Cortex of kidney (tissue), 1 donor: ENCODE measurements at places on chromosomes 6 and 20.

- no peak for DNase-seq
Observed at GRCh38 chr20:62777528-62777830, 18.8 kb upstream of the MRGBP start.

DNA sequence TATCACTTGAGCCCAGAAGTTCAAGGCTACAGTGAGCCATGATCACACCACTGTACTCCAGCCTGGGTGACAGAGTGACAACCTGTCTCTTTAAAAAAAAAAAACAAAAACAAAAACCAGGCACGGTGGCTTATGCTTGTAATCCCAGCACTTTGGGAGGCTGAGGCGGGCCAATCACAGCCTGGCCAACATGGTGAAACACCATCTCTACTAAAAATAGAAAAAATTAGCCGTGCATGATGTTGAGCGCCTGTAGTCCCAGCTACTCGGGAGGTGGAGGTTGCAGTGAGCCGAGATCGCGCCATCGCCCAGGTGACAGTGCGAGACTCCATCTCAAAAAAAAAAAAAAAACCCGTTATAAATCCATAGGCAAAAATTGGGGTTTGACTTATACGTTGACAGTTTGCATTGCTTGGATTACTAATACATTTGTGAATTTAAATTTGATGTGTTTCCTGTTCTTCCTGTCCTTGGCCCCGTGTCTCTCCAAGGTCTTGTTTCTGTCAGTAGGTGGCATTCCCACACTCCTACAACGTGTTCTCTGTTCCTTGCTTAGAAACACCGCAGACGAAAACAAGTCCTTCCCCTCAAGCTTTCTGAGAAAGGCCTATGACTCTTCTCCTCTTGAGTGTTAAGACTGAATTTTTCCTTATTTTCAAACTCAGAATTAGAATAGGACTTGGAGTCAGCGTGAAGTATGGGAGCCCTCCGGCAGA, 147.0 kb downstream of the DTNBP1 start:
- DNase-seq, result no peak

- DNase-seq, result no peak
Observed at GRCh38 chr6:16244869-16245451, 6.6 kb downstream of the GMPR start.

DNA sequence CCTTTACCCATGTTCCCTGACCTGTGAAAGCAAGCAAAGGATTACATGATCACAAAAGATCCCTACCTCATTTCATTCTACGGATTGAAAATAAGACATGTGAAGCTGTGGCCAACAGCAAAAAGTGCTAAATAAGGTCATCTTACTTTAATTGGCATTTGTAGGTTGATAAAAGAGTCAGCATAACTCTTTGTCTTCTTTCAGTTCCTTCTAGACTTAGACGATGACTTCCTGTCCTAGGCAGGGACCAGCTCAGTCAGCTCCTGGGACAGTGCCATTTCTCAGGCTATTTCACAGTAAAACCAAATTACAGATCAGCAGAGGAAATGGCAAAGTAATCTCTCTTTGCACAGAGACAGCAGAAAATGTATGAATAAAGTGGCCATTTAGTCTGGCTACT, 480.7 kb downstream of the RFPL4B start:
- no peak for DNase-seq

- DNase-seq, result no peak
Observed at GRCh38 chr6:98942263-98942803, 5.4 kb downstream of the FBXL4 start.

- DNase-seq, result no peak
Observed at GRCh38 chr20:32421290-32421689, 63.2 kb downstream of the ASXL1 start.

DNA sequence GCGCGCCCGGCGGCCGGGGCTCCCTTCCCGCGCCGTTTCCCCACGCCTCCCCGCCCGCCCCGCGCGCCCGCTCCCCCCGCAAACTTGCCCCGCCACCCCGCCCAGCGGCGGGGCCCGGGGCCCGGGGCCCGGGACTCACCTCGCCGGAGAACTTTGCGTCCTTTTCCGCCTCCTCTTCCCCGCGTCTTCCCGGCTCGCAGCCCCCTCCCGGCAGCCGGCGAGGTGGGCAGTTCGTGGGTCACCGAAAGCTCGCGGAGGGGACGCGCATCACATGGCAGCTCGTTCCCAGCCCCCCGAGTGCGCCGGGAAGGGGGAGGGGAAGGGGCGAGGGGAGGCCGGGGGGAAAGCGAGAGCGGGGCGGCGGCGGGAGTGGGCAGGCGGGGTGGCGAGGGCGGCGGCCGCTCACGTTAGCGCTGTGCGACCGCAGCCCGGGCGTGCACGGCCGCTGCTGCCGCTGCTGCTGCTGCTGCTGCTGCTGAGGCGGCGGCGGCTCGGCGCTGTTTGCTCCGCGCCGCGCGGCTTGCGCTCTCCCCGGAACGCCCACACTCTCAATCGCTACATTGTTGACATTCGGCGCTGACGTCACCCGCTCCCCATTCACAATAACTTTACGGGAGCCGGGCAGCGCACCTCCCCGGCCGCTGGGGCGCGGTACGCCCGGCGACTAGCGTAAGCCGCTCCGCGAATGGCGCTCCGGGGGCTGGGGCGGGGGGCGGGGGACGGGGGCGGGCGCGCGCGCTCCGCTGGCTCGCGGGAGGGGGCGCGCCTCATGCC, at the start of gene BACH2:
Gene BACH2, minus strand, starts transcription at position 503 of the 774 bp plus-strand sequence. CDS start 287,999 bp downstream, outside the sequence.
- no peak for DNase-seq

- no peak for DNase-seq
Observed at GRCh38 chr6:107292715-107293271, 166.6 kb downstream of the PDSS2 start.

- no peak for DNase-seq
Observed at GRCh38 chr6:147201885-147202515, 2.2 kb upstream of the STXBP5 start.

DNA sequence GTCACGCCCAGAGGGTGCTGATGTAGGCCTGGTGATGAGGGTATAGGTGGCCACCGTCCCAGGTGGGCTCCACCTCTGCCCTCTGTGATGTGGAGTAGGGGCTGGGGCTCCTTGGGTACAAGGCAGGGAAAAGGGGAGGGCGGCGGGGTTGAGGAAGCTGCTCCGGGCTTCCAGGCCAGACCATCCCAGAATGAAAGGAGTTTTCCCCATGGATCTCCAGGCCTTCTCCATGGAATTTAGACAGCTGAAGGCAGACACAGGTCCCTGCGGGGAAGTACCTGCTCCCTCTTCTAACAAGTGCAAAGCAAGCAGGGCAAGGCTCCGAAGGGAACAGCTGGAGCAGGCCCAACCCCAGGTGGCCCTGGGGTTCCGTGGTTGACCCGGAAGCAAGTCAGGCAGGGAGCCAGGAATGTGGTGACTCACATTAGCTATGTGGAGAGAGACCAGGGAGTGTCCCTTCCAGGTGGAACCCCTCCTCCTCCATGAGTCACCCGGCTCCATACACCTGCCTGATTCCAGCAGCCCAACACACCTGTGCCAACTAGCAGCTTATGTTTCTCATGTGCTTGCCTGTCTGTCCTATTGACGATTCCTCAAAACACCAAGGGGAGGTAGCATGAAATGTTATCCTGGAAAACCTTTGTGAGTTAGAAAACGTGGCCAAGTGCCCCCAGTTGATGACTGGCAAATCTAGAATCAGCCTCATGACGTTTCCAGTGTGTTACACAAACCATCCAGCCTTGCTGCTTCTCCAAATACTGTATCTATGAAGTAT, 59.7 kb upstream of the SNX9 start:
- no peak for DNase-seq

- no peak for DNase-seq
Observed at GRCh38 chr6:168676552-168677322, 235.8 kb downstream of the SMOC2 start.

DNA sequence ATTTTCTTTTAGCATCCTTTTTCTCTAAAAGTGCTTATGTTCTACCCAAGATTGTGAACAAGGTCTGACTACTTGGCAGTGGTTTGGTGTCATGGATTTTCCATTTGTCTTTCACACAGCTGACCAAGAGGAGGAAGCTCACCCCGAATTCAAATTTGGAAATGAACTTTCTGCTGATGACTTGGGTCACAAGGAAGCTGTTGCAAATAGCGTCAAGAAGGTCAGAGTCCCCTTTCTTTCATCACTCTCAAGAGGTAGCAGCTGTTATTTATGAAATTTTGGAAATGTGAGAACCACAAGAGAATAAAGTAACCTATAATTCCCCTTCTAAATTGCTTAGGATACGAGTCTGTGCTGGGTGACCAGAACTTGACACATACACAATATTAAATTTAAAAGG, 113.0 kb upstream of the LAMP5 start:
- no peak for DNase-seq

GRCh38 chr6:144372116-144372515, 87.0 kb downstream of the UTRN start:
- no peak for DNase-seq

- no peak for DNase-seq
Observed at GRCh38 chr20:10705801-10706459, 32.1 kb upstream of the JAG1 start.

DNA sequence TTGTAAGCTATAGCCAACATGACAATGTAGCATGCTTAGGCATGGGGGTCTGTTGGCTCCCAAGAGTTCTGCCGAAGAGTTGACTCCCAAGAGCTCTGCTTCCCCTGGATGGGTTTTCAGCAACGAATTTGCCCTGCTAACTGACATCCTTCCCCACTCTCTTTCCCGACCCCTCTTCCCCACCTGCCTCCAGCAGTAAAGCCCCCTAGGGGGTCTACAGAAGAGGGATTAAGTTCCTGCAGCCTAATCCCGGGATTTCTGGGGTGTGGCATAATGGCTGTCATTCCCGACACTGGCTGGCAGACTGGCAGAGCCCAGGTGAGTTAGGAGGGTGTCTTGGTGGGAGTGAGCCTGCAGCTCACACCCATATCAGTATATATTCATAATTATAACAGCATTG, 121.0 kb upstream of the ZNF184 start:
- DNase-seq, result no peak

DNA sequence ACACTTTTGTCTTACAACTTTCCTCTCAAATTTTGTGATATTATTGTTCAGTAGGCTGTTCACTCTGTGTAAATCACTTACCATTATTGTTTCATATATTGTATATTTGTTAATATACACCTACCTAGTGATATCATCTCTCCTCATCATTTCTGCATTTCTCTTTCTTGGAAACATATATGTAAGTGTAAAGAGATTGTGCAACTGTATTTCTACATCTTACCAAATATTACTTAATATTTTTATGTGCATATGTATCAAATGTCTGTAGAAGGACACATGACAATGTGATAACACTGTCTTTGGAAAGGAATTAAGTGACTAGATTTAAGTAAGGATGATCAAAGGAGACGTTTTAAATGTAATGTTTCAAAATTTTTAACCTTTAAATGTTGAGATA, 30.2 kb downstream of the ZNF322 start:
- DNase-seq, result no peak
